Activated CD4-positive, CD25-positive, alpha-beta regulatory T cell treated with anti-CD3 and anti-CD28 coated beads, Interleukin-2, amount 50 U/mL, for 24 hours (primary cell): ENCODE measurements at places on chromosomes 12 and 14.

DNA sequence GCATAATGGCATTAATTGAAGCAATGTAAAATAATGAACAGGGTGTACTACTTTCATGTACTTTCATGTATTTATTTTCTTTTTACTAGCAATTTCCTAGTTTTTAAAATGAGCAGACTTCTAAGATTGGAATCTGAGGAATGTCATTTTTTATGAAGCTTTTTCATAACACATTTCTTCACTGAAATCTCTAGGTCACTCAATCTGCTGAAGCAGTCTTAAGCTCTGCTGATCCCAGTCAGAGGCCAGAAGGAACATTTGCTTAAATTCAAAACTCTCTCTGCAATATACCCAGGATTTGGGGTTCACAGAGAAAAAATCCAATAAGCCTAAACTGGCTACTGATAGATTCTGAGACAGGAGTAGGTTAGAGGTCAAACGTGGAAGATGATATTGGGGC is 73.6 kb upstream of the CNTN1 start:
- no peak for ATAC-seq

- peak; percentile 89 for ATAC-seq
Observed at GRCh38 chr12:103840876-103841689, at the start of gene NT5DC3. Gene NT5DC3, minus strand, starts transcription at chr12:103841234. Its CDS starts 78 bp downstream, at chr12:103841156.

DNA sequence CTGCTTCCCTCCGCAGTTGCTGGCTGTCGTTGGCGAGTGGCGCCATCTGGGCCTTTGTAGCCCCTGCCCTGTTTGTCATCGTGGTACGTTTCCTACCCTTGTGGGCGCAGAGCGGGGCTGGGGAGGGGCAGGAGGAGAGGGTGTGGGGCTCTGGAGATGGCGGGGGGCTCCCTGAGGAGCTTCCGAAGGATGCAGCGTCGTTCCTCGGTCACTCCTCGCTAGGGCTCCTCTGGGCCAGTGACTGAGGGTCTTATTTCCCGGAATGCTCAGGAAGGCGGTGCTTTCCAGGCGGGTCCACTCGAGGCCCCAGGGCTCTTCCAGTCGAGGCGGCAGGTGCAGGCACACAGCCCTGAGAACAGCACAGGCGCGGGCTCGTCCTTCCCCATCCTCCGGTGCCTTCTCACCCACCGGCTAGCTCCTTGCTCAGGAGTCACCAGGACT is 167.1 kb downstream of the ADGRD1 start:
- ATAC-seq: no peak

GRCh38 chr14:21894003-21894897 is 220.6 kb upstream of the OR4E1 start:
- ATAC-seq: peak; percentile 71

DNA sequence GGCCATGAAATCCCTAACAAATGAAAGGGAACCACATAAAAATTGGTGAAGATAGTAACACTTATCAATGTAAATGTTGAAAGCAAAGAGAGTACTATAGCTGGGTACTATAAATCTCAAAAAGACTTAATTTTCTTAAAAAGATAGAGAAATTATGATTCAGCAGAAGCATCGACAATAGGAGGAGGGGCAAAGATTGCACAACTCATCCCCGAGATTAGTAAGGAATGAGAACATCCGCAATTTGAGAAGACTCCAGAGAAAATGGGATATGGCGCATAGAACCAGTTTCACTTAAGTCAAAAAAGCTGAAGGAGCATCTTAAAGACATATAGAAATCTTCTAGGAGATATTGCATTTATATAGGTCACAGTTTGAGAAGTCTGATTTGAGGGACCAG is 220.2 kb upstream of the SLC16A7 start:
- ATAC-seq: no peak

DNA sequence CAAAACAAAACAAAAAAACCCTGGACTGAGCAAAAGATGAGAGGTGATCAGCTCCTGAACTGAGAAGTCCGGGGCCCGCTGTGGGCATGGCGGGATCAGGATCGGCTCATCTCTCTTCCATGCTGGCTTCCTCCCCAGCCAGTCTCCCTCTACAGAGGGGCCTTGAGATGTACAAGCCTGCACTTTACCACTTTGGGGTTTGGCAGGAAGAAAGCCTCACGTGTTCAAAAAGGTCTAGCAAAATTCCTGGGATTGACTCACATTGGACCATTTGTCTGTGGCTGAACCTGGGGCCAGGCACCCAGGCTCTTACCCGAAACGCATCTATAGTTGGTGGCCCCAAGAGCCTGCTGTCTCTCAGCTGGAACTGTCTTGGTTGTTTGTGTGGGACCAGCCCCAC is 89.0 kb downstream of the SLC24A4 start:
- no peak for ATAC-seq

DNA sequence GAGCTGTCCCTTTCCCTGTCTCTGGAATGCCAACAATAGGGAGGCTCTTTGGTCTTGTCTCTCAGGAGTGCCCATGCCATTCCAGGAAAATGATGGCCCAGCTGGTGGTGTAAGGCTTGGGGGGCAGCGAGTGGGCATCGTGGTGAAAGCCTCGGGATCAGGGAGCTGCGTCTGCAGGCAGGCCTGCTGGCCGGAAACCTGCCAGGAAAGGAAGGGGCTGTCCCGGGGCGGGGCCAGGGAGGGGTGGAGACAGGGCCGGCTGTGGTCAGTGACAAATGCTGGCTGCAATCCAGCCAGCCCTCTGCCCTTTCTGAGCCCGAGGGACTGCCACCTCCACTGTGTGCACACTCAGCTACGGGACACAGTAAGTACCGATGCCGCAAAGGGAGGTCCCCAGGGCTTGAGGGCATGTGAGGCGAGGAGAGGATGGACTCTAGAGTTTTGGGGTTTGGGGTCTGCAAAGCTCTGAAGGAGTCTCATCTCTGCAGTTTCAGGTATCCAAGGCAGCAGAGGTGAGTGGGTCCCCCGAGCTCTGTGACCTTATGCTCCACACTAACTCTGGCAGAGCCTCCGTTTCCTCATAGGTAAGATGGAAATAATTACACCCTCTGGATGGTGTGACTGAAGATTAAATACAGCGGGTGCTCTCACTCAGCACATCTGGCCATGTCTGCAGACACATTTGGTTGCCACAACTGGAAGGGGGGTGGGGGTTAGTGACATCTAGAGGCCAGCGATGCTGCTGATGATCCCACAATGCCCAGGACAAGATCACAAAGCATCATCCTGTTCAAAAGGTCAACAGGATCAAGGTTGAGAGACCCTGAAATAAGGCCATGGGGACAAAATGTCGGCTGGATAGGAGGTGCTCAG is at the start of gene SERPINA5:
Gene SERPINA5 (plus strand): TSS at position 300 of the 873 bp plus-strand sequence. CDS start 5,937 bp downstream, outside the sequence.
- ATAC-seq: no peak

DNA sequence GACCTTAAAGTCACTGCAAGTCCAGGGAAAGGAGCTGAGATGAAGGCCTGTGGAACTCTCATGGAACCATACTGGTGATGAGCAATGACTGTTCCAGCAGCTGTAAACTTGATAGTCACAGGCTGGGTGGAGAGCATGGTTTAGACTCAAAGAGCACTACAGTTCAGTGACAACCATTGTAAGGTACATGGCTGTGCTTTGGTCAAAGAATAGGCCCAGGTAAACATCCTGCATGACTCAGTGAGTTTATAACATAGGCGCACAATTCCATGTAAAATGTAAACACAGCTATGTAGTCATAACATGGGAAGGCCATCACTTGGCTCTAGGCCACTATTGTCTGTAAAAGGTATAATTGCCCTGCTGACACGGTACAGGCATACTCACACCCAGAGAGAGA is 119.3 kb upstream of the FSCB start:
- no peak for ATAC-seq

- ATAC-seq: no peak
Observed at GRCh38 chr14:55583942-55584468, 4.0 kb downstream of the KTN1 start.

GRCh38 chr12:18148961-18149360 is 59.0 kb upstream of the RERGL start:
- ATAC-seq: no peak

DNA sequence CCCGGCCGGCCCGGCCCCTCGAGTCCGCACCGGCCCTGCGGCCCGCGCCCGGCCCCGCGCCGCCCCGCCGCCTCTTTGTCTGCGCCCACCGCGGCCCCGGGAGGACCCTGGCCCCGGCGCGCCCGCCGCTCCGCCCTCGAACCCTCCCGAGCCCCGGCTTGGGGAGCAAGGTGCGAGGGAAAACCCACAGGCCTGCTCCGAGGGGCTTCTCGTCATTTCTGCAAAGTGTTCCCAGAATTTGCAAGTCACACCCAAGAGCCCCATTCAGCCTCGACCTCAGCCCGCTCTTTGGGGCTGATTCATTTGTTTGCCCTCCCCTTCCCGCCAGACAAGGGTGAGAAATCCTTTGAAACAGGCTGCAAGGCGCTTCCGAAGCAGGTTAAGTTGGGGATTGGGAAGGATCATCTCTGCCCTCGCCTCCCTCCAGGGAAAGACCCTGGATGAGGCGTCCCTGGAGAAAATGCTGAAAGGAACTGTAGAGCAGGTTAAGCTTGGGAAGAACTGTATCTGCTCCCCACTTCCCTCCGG is 325 bp upstream of the CLIP1 start:
- peak; percentile 30 for ATAC-seq
